SK-N-SH (cell line): ENCODE measurements at places on chromosomes 6 and 20. TPM values are rescaled to one million over a fixed set of nuclear protein-coding genes. Genes with fewer than 3 reads are reported as not detected.

ZFP57 gene
- not detected in 2 replicates for polyA plus RNA-seq

SALL4 gene
- 0.82 and 1.2 TPM in 2 replicates for polyA plus RNA-seq

SERINC1 gene
- polyA plus RNA-seq = 55.2 and 93.1 TPM in 2 replicates

ACSS1 gene
- 1.3 and 2.0 TPM in 2 replicates for polyA plus RNA-seq

POPDC3 gene
- 19.0 and 21.3 TPM in 2 replicates for polyA plus RNA-seq

MAP7 gene
- 0.76 and 0.97 TPM in 2 replicates for polyA plus RNA-seq

CCM2L gene
- polyA plus RNA-seq = not detected in 2 replicates

CYP39A1 gene
- not detected in 2 replicates for polyA plus RNA-seq

TPX2 gene
- 14.4 and 17.1 TPM in 2 replicates for polyA plus RNA-seq

SUMO4 gene
- not detected in 2 replicates for polyA plus RNA-seq

RGS19 gene
- 18.7 and 20.5 TPM in 2 replicates for polyA plus RNA-seq

EMILIN3 gene
- polyA plus RNA-seq = 0.02 and 0.08 TPM in 2 replicates

TRAPPC3L gene
- polyA plus RNA-seq = 0.03 and 0.11 TPM in 2 replicates

PAK1IP1 gene
- polyA plus RNA-seq = 16.2 and 19.1 TPM in 2 replicates

MYCT1 gene
- 7.6 and 15.4 TPM in 2 replicates for polyA plus RNA-seq

THBS2 gene
- polyA plus RNA-seq = 105 and 166 TPM in 2 replicates

TRIM15 gene
- polyA plus RNA-seq = not detected in 2 replicates

LRP11 gene
- polyA plus RNA-seq = 25.0 and 29.5 TPM in 2 replicates

ZNF391 gene
- polyA plus RNA-seq = 0.77 and 1.1 TPM in 2 replicates

GPR6 gene
- not detected in 2 replicates for polyA plus RNA-seq

SNAP91 gene
- polyA plus RNA-seq = 0.64 and 2.0 TPM in 2 replicates

TRIM10 gene
- not detected in 2 replicates for polyA plus RNA-seq

PNPLA1 gene
- not detected in 2 replicates for polyA plus RNA-seq

DYNLRB1 gene
- polyA plus RNA-seq = 298 and 402 TPM in 2 replicates

NRN1 gene
- 8.5 and 8.9 TPM in 2 replicates for polyA plus RNA-seq

WFDC10B gene
- polyA plus RNA-seq = not detected in 2 replicates

C6orf163 gene
- 0.49 and 0.54 TPM in 2 replicates for polyA plus RNA-seq

ELOVL2 gene
- 0.39 and 0.49 TPM in 2 replicates for polyA plus RNA-seq

KCNK16 gene
- not detected in 2 replicates for polyA plus RNA-seq

EYA4 gene
- polyA plus RNA-seq = 0.08 and 0.18 TPM in 2 replicates

FOXQ1 gene
- not detected in 2 replicates for polyA plus RNA-seq

ISM1 gene
- not detected in 2 replicates for polyA plus RNA-seq

HLA-DOB gene
- not detected in 2 replicates for polyA plus RNA-seq

PSORS1C2 gene
- polyA plus RNA-seq = not detected in 2 replicates

CLDN20 gene
- 0.07 TPM in 1 of 2 replicates, not detected in the other for polyA plus RNA-seq
